Karpas-422 (cell line): ENCODE measurements at places on chromosomes 12 and 14.

GRCh38 chr14:96267916-96268315 lies 11.9 kb downstream of the BDKRB1 start:
- no peaks in the 10 kb centered on the region; the same call in 1 of the 2 replicates for H3K27me3 ChIP-seq
- DNase-seq = no peak
- no peaks in the 10 kb centered on the region for H3K36me3 ChIP-seq
- H3K4me1 ChIP-seq = no peaks in the 10 kb centered on the region
- H3K27ac ChIP-seq = no peak overlapping the region
- H3K4me3 ChIP-seq = no peak overlapping the region

GRCh38 chr14:78633752-78634151 lies 463.6 kb downstream of the NRXN3 start:
- H3K36me3 ChIP-seq = no peaks in the 10 kb centered on the region
- H3K27me3 ChIP-seq = no peaks in the 10 kb centered on the region
- no peak overlapping the region for H3K27ac ChIP-seq
- H3K4me1 ChIP-seq = no peaks in the 10 kb centered on the region
- DNase-seq = no peak

GRCh38 chr12:113298861-113299545 lies 35.9 kb downstream of the SLC8B1 start:
- no peak overlapping the region for H3K4me3 ChIP-seq
- H3K27me3 ChIP-seq = no peaks in the 10 kb centered on the region
- H3K4me1 ChIP-seq = peaks cover 27% of the 10 kb centered on the region

- peak; percentile 59 for DNase-seq
- no peak overlapping the region for H3K4me3 ChIP-seq
- H3K4me1 ChIP-seq = no peaks in the 10 kb centered on the region
- no peaks in the 10 kb centered on the region for H3K27me3 ChIP-seq
- H3K27ac ChIP-seq = no peak overlapping the region
Observed at GRCh38 chr14:93789228-93790130, 1.2 kb upstream of the PRIMA1 start.

- H3K36me3 ChIP-seq = no peaks in the 10 kb centered on the region
- H3K27ac ChIP-seq = no peak overlapping the region
- H3K4me3 ChIP-seq = no peak overlapping the region
- DNase-seq = no peak
- no peaks in the 10 kb centered on the region for H3K27me3 ChIP-seq
Observed at GRCh38 chr12:4145990-4146859, 127.3 kb upstream of the CCND2 start.

- DNase-seq = no peak
- no peaks in the 10 kb centered on the region for H3K36me3 ChIP-seq
- no peak overlapping the region for H3K27ac ChIP-seq
- no peak overlapping the region for H3K4me3 ChIP-seq
- H3K4me1 ChIP-seq = no peaks in the 10 kb centered on the region
Observed at GRCh38 chr12:93243689-93244513, 133.8 kb upstream of the NUDT4 start.

GRCh38 chr14:96265383-96266095 lies 9.5 kb downstream of the BDKRB1 start:
- H3K27ac ChIP-seq = no peak overlapping the region
- H3K4me3 ChIP-seq = no peak overlapping the region
- H3K4me1 ChIP-seq = no peaks in the 10 kb centered on the region
- no peak for DNase-seq
- H3K36me3 ChIP-seq = no peaks in the 10 kb centered on the region
- H3K27me3 ChIP-seq = no peaks in the 10 kb centered on the region

DNA sequence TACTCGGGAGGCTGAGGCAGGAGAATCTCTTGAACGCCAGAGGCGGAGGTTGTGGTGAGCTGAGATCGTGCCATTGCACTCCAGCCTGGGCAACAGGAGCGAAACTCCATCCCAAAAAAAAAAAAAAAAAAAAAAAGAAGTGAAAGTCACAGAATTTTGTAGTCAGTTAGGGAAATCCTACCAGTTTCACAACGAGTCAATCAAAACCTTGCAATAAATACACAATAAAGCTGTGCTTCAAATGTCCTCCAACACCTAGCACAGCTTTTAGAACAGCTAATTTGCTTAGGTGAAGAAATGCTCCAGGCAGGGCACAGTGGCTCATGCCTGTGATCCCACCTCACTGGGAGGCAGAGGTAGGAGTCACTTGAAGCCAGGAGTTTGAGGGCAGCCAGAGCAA lies 112.8 kb upstream of the ATF7IP start:
- H3K36me3 ChIP-seq = no peaks in the 10 kb centered on the region
- DNase-seq = no peak
- H3K27ac ChIP-seq = no peak overlapping the region
- H3K4me3 ChIP-seq = no peak overlapping the region
- peaks cover 22% of the 10 kb centered on the region for H3K4me1 ChIP-seq
- no peaks in the 10 kb centered on the region for H3K27me3 ChIP-seq

DNA sequence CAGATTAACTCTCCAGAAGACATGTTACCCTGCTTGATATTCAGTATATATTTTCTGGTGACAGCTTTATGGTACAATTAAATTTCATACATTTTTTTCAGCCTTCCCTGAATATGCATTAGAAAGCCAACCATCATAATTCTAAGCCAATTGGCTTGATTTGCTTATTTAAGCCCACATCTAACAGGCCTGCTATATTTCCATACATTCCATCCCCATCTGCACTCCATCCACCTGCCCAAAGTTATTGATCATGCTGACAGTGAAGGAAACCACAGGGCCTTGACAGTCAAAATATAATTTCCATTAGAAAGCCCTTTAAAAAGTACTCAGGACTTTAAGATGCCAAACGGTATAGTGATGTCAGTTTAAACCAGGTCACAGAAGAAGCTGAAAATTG lies 164.3 kb downstream of the GXYLT1 start:
- H3K36me3 ChIP-seq = no peaks in the 10 kb centered on the region
- no peak overlapping the region for H3K27ac ChIP-seq
- no peak overlapping the region for H3K4me3 ChIP-seq
- H3K27me3 ChIP-seq = no peaks in the 10 kb centered on the region
- peaks cover 19% of the 10 kb centered on the region for H3K4me1 ChIP-seq

GRCh38 chr12:49974231-49974675 lies 1.5 kb downstream of the AQP6 start:
- no peak for DNase-seq
- H3K4me1 ChIP-seq = no peaks in the 10 kb centered on the region
- H3K27ac ChIP-seq = no peak overlapping the region

DNA sequence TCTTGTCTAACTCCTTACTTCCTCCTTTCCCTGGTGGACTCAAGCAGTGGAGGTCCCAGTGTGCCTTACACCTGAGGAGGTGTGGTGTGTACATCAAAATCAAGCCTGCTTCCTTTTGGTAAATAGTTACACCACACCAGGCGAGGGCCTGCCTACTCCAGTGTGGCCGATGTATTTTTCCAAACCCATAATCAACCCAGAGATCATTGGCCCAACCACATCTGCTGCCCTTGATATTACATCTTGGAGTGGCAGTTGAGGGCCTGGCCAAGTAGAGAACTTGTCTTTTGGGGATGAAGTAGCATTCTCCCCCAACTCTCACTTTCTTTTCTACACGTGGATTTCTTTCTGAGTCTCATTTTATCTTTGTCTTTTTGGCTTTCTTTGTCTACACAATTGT lies 187.4 kb downstream of the EFCAB11 start:
- H3K4me3 ChIP-seq = no peak overlapping the region
- no peaks in the 10 kb centered on the region for H3K36me3 ChIP-seq
- peaks cover 8% of the 10 kb centered on the region for H3K4me1 ChIP-seq
- DNase-seq = no peak

DNA sequence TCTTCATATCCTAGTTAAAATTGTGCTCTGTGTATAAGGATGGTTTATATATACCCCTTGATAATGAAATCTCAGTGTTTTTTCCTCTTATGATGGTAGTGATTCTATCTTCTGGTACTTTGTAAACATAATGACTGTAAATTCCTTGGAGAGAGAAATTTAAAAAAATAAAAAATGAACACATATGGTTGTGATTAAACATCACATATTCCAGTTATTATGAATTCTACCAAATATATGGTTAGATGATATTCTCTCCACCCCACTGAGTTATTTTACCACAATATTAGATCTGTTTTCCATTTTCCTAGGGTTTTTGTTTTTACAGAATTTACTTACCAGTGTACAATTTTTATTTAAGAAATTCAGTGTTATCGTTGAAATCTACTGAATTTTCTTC lies 481.9 kb upstream of the NOVA1 start:
- no peak for DNase-seq
- no peaks in the 10 kb centered on the region for H3K27me3 ChIP-seq
- no peak overlapping the region for H3K4me3 ChIP-seq
- H3K27ac ChIP-seq = no peak overlapping the region

GRCh38 chr12:20320552-20320951 lies 47.8 kb upstream of the PDE3A start:
- no peaks in the 10 kb centered on the region for H3K27me3 ChIP-seq
- H3K4me1 ChIP-seq = no peaks in the 10 kb centered on the region
- no peak for DNase-seq

- H3K27ac ChIP-seq = no peak overlapping the region
- no peaks in the 10 kb centered on the region for H3K27me3 ChIP-seq
- no peak overlapping the region for H3K4me3 ChIP-seq
- DNase-seq = no peak
Observed at GRCh38 chr12:120283318-120283717, 8.4 kb downstream of the RNU4-2 start.
